Sigmoid colon (tissue), 7 donors: ENCODE measurements at places on chromosomes 6 and 20. TPM values are rescaled to one million over a fixed set of nuclear protein-coding genes. Genes with fewer than 3 reads are reported as not detected.

OR2B6 gene
- not detected for total RNA-seq

GSTA2 gene
- not detected for total RNA-seq

- H3K4me1 ChIP-seq: no peaks in the 10 kb centered on the region
- no peaks in the 10 kb centered on the region for H3K27me3 ChIP-seq
- no peak for DNase-seq
- H3K36me3 ChIP-seq: no peaks in the 10 kb centered on the region
- H3K4me3 ChIP-seq: no peak overlapping the region
- H3K27ac ChIP-seq: no peak overlapping the region
Observed at GRCh38 chr6:167717455-167717854, 109.3 kb upstream of the AFDN start.

OXT gene
- total RNA-seq: not detected
